ENCODE measurements at places on chromosomes 1 and 21. TPM values are rescaled to one million over a fixed set of nuclear protein-coding genes. Genes with fewer than 3 reads are reported as not detected.

Gene P3H1
- total RNA-seq: 76.9 TPM

Gene AMY1C
- total RNA-seq: not detected

Gene NDC1
- 28.2 TPM for total RNA-seq

Gene EPS8L3
- total RNA-seq: not detected

Gene SH2D1B
- 3.0 TPM for total RNA-seq

Gene KCNQ4
- total RNA-seq: 0.05 TPM

Gene ALG6
- total RNA-seq: 18.6 TPM

Gene CFHR2
- not detected for total RNA-seq

Gene ENO1
- 3,008 TPM for total RNA-seq

Gene KRTAP12-2
- not detected for total RNA-seq

Gene KRTAP19-5
- total RNA-seq: not detected

Gene HAO2
- not detected for total RNA-seq

Gene PAPPA2
- 0.26 TPM for total RNA-seq

Gene GJA4
- total RNA-seq: not detected

Gene C1QB
- total RNA-seq: not detected

Gene LCE3E
- total RNA-seq: not detected

Gene MYBPH
- not detected for total RNA-seq

Gene ERVH48-1
- total RNA-seq: not detected

Gene OR6K3
- total RNA-seq: not detected

Gene SPRR4
- not detected for total RNA-seq

Gene LAMB3
- total RNA-seq: 14.7 TPM

Gene ARMH1
- not detected for total RNA-seq

Gene UBE2J2
- total RNA-seq: 97.6 TPM

Gene CREB3L4
- total RNA-seq: 28.3 TPM

Gene NIBAN1
- 76.5 TPM for total RNA-seq

Gene ANXA9
- total RNA-seq: 2.7 TPM

Gene PRRX1
- total RNA-seq: 34.6 TPM

Gene DPT
- not detected for total RNA-seq

Gene KCND3
- total RNA-seq: 0.11 TPM

Gene CRNN
- total RNA-seq: not detected

Gene IFNGR2
- total RNA-seq: 39.2 TPM

Gene HSPB7
- not detected for total RNA-seq

Gene SLAMF9
- total RNA-seq: 1.8 TPM

Gene HMGCS2
- not detected for total RNA-seq

Gene SYCP1
- total RNA-seq: not detected

Gene RPTN
- not detected for total RNA-seq

Gene SPRR3
- total RNA-seq: not detected

Gene SYNC
- total RNA-seq: 8.9 TPM

Gene KIAA1614
- 0.15 TPM for total RNA-seq

Gene FCRL1
- total RNA-seq: not detected

Gene KCNT2
- total RNA-seq: 6.0 TPM

Gene OR2T35
- total RNA-seq: not detected

Gene TNNI3K
- 0.23 TPM for total RNA-seq

Gene NBPF4
- total RNA-seq: not detected

Gene SLC45A1
- 0.85 TPM for total RNA-seq

Gene PGBD2
- total RNA-seq: 8.1 TPM

All from A375 (cell line).